Kasumi-1 (cell line): ENCODE measurements at places on chromosomes 12 and 14.

DNA sequence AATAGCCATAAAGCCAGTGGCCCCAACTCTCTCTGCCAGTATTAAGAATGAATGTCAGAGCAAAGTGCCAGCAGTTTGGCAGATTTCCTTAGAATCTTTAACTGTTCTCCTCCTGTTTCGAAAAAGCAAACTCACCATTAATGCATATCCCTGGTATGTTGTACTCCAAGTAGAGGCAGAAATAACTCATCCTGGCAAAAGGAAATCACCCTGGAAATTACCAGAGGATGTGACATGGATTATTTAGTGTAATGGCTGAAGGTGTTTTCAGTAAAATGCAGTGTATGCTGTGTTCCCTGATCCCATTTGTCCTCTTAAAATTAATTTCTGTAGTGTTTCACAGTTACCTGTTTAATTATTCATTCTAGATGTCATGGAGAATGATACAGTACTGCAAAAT, 105.3 kb downstream of the PDZRN4 start:
- DNase-seq = no peak

DNA sequence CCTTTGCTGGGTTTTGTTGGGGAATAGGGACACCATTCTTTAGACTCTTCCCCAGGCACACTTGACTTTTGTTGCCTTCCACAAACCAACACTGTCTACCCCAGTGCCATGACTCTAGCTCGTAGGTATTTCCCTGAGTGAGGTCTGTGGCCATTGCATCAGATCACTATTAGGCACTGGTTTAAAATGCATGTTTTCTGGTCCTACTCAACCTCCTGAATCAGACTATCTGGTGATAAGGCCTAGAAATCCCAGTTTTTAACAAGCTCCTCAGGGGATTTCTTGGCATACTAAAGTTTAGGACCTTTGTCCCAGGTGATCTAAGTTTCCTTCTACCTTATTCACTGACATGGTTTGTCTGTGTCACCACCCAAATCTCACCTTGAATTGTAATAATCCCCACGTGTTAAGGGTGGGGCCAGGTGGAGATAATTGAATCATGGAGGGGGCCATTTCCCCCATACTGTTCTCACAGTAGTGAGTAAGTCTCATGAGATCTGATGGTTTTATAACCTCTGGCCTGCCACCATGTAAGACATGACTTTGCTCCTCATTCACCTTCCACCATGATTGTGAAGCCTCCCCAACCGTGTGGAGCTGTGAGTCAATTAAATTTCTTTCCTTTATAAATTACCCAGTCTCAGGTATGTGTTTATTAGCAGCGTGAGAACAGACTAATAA, 87.8 kb upstream of the PSMC1 start:
- no peak for DNase-seq

DNA sequence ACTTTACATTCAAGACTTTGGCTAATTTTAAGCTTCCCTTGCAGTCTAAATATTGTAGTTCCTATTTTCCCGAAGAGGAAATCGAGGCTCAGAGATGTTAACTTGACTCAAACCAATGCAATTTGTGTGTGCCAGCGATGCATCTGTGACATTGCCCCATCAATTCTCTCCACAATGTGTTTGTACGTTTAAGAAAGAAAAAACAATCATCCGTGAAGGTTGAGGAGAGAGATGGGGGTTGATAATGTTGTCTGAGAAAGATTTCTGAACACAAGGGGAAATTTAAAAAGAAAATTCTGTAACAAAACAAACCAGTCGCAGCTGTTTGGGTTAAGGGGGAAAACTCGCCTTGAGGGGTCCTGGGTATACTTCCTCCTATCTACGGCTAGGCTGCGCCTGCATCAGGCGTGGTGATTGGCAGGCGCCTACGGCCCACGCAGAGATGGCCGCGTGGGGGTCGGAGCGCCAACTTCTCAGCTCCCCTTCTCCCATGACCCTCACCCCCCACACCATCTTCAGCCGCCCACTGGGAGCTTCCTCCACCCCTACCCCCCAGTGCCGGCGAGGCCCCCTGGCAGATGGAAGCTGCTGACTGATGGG, 12.3 kb downstream of the SIX1 start:
- no peak for DNase-seq

GRCh38 chr14:74204491-74204890, 34.8 kb upstream of the VSX2 start:
- no peak for DNase-seq

DNA sequence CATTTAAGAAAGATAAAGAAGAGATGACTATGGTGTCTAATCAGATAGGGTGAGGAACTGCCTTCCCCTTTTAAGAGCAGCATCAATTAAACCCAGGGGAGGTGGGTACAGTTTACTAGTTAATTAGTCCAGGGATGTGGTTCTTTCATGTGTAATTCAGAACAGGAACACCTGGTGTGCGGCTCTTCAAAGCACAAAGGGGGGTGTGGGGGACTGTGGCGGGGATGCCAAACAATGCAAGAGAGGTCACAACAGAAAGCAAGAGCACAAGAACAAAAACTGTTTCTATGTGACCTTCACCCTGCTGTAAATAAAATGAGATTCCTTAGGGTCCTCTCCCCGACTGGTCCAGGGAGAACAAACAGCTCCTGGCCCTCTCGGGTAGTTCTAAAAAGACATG, 183.9 kb upstream of the SOX5 start:
- DNase-seq = no peak

DNA sequence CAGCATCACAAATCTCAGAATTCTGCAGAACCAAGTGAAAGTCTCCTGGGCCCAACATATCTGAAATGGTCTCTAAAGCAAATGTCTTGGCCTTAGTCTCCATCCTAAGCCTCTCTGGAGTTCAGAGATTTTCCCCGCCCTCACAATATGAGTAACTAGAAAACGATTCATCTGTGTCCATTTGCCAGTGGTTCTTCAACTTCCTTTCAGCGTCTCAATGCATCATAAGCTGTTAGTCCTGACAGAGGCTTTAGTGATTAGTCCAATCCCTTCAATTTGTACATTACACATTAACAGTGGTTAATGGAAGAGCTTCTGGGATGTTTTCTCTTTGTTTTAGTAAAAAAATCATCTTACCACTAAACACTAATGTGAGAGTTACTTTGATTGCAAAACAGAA, 17.4 kb downstream of the NPC2 start:
- no peak for DNase-seq

GRCh38 chr12:124148481-124149273, 146.2 kb upstream of the RFLNA start:
- DNase-seq = no peak

GRCh38 chr12:124474709-124475108, 92.7 kb downstream of the NCOR2 start:
- DNase-seq = no peak

- DNase-seq = no peak
Observed at GRCh38 chr12:19783547-19784444, 344.5 kb downstream of the AEBP2 start.

DNA sequence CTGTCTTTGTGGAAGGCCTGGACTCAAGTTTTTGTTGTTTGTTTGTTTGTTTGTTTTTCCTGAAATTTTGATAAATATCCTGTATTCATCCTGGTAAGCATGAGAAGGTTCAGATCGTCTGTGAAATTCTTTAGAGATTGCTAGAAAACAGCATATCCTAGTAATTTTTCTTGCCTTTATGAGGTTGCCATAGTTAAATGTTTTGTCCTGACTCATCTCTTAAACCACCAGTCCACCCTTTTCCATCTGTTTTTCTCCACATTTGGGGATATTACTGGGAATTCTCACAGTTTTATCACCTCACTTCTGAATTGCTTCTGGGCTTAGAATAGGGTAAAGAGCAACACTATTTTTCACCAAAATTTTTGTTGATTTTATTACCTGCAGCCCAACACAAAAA, 248.3 kb downstream of the FBXL14 start:
- DNase-seq = no peak

DNA sequence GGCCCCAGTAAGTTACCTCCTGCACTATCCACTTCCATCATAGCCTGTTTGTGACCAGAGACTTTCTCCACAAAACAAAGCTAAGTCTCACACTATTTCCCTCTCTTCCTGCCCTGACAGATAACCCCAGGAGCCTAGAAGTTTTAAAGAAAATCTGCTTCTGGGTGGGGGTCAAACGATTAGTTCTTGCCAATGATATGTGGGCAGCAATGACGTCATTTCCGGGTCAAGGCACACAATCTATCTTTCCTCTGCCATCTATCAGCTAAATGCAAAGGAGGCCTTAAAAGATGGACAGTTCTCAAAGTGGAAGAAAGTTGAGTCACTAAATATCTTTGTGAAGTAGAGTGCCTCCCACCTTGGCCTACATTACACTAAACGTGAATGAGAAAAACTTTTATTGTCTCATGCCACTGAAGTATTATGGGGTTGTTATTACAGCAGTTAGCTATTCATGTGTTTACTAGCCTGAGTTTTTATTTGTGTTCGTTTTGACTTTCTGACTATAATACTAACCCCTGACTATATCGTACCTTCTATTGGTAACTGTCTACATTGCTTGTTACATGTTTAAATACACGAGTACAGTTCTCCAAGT, 86.2 kb downstream of the DENND5B start:
- no peak for DNase-seq

DNA sequence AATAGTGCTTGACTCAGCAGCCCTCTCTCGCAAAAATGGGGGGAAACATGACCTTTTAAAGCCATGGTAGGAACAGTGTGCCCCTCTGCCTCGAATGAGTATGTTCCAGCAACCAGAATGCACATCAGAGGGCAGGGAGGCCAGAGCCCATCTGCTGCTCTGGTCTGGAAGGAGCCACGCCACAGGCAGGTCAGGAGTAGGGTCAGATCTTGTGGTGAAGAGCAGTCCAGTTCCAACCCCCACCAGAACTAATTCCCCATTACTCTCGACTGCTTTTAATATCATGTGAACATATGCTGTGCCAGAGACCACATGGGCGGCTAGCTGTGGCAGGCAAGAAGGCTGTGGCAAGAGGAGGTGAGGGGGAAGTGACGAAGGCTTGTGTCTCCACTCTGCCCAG, 34.6 kb upstream of the TMX1 start:
- DNase-seq = no peak

- DNase-seq = no peak
Observed at GRCh38 chr12:51900323-51900889, 6.9 kb upstream of the ACVRL1 start.

DNA sequence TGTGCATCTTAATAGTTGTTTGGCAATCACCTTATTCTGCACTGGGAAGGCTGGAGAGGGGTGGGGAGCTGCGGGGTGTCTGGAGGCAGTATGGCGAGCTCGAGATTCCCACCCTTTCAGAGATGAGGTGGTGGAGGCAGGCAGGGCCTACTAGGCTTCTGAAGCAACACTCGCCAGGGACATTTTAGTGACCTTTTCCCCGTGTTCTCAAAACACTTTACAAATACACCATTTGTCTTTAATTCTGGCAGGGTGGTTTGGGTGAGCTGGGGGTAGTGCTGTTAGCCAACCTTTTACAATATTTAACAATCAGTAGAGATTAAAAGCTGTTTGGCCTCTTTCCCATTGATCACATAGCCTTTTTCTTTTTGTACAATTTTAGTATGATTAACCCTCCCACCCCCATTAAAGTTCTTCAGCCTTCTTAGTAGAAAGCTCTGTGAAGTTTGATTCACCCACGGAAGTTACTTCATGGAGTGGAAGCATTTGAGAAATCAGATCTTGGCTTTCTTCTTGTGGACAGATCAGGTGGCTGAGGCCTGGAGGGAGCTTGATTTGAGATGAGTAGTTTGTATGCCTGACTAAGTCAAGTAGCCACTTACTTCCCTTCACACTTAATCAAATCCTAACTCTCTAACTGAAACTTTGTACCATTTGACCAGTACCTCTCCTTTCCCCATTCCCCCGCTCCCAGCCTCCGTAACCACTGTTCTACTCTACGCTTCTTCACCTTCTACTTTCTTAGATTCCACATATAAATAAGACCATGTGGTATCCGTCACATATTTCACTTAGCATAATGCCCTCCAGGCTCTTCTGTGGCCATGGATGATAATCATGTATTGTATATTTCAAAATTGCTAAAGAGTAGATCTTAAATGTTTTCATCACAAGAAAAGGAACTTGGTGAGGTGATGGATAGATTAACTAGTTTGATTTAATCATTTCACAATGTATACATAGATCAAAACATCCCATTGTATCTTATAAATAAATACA, 41.0 kb downstream of the TRAF3 start:
- no peak for DNase-seq

- no peak for DNase-seq
Observed at GRCh38 chr14:74549588-74549987, 56.0 kb downstream of the ISCA2 start.
